Cerebellar nuclear complex (tissue), 1 donor: ENCODE measurements at places on chromosomes 2 and 18.

DNA sequence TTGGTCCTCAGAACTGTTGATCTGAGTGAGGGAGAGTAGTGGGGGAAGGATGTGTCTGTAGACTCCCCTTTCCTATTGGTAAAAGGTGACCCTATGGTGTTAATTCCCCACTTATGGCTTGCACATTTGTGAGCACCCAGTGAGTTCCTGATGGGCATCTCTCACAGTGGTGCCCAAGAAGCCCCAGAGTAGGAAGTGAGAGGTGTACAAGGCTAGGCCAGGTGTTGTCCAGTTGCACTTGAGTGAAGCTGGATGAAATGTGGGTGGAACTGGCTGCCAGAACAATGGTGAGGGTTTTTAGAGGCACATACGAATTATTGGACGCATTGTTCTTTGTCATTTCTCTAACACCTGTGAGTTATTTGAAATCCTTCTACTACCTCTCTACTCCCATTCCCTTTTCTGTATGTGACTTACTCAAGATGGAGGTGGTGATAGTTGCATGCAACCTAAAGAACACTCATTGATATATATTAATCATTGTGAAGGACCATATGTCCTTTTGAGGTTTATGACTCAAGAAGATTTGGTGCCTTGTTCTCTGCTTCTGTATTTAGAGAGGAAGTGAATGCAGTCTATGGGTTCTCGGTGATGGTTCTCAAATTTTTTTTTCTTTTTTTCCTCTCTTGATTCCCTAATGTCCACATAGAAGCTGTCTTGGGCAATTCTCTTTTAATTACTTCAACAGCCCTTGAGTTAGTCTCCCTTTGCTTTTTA is 162.7 kb downstream of the FSHR start:
- DNase-seq: no peak

GRCh38 chr2:219574484-219575311 is 2.6 kb downstream of the INHA start:
- DNase-seq: no peak

DNA sequence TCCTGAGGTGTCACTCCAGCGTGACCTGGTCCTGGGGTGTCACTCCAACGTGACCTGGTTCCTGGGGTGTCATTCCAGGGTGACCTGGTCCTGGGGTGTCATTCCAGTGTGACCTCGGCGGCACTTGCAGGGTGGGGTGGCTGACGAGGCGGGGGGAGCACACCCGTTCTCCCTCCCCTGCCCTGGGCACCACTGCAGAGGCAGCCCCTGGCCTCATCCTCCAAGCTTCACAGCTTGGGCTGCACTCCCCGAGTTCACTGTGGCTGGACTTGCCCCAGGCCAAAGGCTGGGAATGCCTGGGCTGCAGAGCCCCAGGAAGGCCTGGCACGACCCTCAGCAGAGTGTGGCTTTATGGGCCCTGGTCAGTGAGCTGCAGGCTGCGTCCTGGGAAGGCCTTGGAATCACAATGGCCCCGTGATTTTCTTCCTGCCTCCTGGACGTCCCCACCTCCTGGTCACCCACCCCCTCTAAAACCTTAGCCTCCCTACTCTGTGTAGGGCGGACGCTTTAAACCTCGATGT is 88.3 kb downstream of the NFATC1 start:
- no peak for DNase-seq

GRCh38 chr2:191740759-191741158 is 62.8 kb downstream of the NABP1 start:
- no peak for DNase-seq

GRCh38 chr2:177538323-177538722 is 145.8 kb downstream of the AGPS start:
- DNase-seq: no peak

GRCh38 chr2:213723707-213724106 is 439.4 kb downstream of the SPAG16 start:
- no peak for DNase-seq

GRCh38 chr2:241156971-241157441 is 6.7 kb downstream of the PPP1R7 start:
- DNase-seq: peak; percentile 11

- peak; percentile 18 for DNase-seq
These were observed 15.8 kb upstream of the ZAP70 start for GRCh38 chr2:97697252-97698235.
